ENCODE measurements at places on chromosomes 7 and 10.

DNA sequence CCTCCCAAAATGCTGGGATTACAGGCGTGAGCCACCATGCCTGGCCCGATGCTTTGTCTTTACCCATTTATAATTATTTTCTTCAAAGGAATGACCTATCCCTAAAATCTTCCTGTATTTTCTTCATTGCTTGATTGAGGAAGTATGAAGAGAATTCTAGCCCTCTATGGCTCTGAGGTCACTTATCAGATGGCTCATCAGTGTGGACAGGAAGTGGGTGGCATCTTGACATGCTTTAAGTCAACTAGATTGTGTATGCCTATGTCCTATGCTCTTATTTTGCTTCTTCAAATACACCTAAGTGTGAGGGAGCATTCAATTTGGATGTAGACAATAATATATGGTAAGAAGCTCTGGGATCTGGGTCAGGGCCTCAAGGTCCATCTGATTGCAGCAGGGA, 1020.5 kb downstream of the LRMDA start:
- DNase-seq = no peak

- DNase-seq = peak; percentile 62
Observed at GRCh38 chr7:55441774-55442522, 76.8 kb downstream of the LANCL2 start.

- no peak for DNase-seq
Observed at GRCh38 chr7:112104120-112104519, 102.1 kb downstream of the DOCK4 start.

- no peak for DNase-seq
Observed at GRCh38 chr7:47500103-47500563, 81.8 kb downstream of the TNS3 start.

DNA sequence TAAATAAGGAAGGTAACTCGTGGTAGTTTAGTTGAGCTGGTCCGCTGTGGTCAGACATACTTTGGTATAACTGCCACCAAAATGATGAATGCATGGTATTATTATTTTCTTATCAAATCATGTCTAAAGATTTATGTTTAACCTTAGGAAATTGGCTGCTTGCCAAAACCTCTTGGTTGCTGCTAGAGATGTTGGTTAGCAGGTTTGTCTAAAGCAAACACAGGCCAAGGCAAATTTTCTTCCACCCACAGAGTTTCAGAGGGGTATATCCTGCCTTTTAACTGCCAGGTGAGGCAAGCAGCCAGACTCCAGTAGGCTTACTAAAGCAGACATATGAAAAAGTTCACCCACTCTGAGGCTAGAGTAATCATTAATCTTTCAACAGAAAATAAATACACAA, 101.4 kb downstream of the SEMA3E start:
- DNase-seq = no peak

GRCh38 chr10:125159932-125160855, at the start of gene CTBP2:
Gene CTBP2, minus strand, starts transcription at chr10:125160563.
- DNase-seq = no peak

GRCh38 chr10:31792745-31793144, 135.9 kb downstream of the ARHGAP12 start:
- DNase-seq = no peak

GRCh38 chr7:117970801-117971200, 97.6 kb upstream of the CTTNBP2 start:
- DNase-seq = no peak

- no peak for DNase-seq
Observed at GRCh38 chr10:128468462-128468861, 342.2 kb upstream of the MKI67 start.

All from occipital lobe (tissue), 3 donors.